ENCODE measurements at places on chromosomes 13 and 19.

DNA sequence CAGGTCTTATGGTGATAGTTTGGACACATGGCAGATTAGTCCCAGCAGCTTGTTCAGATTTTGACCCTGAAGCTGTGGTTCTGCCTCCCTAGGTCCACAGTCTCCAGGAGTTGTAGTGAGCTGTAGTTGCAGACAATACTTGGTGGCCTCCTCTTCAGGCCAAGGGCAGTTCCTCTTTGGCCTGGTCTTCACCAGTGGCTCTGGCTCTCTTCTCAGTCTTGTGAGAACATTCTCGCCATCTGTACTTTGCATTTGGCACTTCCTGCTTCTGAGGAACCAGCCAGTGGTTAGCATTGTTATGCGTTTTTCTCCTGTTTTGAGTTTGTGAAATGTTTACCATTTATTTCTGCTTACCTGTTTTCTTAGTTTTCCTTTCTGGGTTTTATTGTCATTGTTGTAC, 40.7 kb downstream of the PCCA start:
- no peak for DNase-seq

- DNase-seq, result no peak
These were observed 23.0 kb downstream of the NEK5 start for GRCh38 chr13:52105841-52106240.

GRCh38 chr13:98994080-98994479, 16.2 kb upstream of the DOCK9 start:
- DNase-seq, result no peak

GRCh38 chr19:53977429-53977990, 13.9 kb upstream of the CACNG6 start:
- DNase-seq, result no peak

- DNase-seq, result no peak
These were observed 247.6 kb upstream of the MIR17HG start for GRCh38 chr13:91099877-91100276.

- DNase-seq, result no peak
These were observed 764 bp downstream of the ZNF626 start for GRCh38 chr19:20660473-20661140.

DNA sequence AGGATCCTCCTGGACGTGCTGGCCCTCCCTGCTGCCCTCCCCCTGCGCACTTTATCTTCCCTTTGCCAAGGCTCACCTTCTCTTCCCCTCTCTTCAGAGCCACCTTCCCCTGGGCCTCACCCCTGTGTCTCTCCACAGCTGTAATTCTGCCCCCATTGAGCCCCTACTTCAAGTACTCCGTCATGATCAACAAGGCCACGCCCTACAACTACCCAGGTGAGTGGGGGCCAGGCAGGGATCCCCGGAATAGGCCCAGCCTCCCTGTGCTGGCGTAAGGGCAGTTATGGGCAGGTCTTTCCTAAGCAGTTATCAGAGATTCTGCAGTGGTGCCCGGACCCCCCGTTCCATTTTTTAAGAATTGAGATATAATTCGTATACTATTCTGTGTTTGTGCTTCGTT, 3.1 kb downstream of the NDUFA3 start:
- DNase-seq, result no peak

- DNase-seq, result no peak
These were observed at the start of gene LTBP4 for GRCh38 chr19:40601134-40601974. Gene LTBP4, plus strand, starts transcription at chr19:40601369. Its CDS starts 19 bp downstream, at chr19:40601388.

GRCh38 chr13:42110410-42111155, 62.1 kb downstream of the DGKH start:
- no peak for DNase-seq

- DNase-seq, result peak; percentile 27
These were observed 1.5 kb upstream of the WDR18 start for GRCh38 chr19:982567-983170.

- DNase-seq, result no peak
These were observed 2.9 kb downstream of the CILP2 start for GRCh38 chr19:19540715-19541515.

- no peak for DNase-seq
These were observed 17.9 kb upstream of the POMP start for GRCh38 chr13:28640861-28641599.

Measured in GOT3 (cell line).